Osteocyte (in vitro differentiated cells): ENCODE measurements at places on chromosomes 2 and 18.

DNA sequence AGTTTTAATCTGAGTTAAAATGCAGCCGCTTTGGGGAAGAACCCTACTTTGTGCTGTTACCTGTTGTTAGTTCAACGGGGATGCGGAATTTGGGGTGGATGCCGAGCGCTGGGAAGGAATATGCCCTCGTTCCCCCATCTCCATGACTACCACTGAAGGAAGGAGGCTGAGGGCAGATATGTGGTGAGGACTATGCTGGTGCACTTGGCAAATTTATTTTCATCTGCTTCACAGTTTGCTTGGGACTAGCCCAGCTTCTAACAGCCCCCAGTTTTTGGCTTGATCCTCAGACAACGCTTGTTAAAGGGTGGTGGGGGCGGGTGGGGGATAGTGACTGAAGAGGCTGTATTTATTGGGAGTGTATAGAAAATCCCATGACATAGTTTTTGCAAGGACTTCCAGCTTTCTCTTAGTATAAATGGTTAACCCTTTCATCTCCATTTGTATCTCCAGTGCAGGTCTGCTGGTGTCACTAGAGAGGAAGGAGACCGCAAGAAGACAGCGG, 100.8 kb downstream of the COLEC12 start:
- no peak for DNase-seq

DNA sequence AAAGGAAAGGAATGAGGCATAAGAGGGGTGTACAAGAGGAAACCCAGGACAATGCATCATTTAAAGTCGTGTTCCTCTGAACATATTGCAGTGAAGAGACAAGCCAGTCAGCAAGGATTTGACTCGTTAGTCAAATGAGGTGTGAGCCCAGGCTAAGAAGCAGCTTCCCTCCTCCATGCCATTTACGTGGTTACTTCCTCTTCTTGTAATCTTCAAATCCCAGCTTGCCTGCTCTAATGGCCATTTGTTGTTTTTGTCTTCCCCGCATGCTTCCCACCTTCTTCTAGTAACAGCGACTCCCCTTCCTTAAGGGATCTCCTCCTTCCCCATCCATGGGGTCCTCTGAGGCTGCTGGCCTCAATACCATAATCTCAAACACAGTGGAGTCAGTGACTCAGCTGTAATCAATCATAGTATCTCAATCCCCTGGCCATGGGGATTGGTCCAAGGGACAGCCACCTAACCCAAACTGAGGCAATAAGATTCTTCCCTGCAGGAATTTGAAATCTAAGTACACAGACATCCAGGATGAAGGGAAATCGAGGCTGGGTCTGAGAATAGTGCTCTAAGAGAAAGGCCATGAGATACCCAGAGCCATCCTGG, 37.6 kb downstream of the SLC14A1 start:
- no peak for DNase-seq

GRCh38 chr2:232328516-232329460, 49.8 kb upstream of the ALPP start:
- DNase-seq: no peak

DNA sequence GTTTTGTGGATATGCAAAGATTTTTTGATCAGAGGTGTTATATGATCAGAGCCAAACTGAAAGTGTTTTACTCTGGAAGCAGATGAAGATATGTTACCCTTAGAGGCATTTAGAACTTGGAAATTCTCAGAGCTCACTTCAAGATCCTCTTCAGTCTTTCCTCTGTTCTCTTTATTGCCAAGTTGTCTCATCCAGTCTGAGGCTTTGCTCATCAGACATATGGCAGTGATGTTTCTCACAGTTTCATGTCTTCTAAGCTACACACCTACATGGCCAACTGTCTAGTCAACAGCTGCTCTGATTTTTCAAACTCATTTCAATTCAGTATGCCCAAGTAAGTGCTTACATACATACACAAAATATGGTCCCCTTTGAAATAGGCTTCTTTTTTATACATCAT, 1504.3 kb upstream of the PIK3C3 start:
- no peak for DNase-seq

DNA sequence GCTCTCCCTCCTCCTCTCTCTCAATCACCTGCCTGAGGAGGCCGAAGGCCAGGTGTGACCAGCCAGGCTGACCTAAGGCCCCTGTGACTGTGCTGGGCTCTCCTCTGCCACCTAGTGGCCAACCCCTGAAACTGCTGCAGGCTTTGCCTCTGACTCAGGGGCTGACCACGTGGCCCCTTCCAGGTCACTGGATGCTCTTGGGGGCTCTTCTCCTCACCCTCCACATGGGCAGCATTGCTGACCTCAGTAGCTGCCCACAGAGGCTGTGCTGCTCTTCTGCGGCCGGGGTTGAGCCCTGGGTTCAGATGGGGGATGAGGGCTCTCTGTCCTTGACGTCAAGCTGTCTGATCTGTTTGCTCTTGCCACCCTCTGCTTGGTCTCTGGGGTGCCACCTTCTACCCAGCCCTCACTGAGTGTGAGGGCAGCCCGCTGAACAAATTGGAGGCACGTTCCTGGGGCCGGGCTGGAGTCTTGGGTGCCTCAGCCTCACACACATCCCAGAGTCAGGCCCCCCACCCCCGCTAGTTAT, 122.7 kb downstream of the TWIST2 start:
- DNase-seq: peak; percentile 84

- DNase-seq: no peak
Observed at GRCh38 chr2:43444989-43445645, 150.7 kb downstream of the THADA start.
